ENCODE measurements at places on chromosomes 7 and 10. TPM values are rescaled to one million over a fixed set of nuclear protein-coding genes. Genes with fewer than 3 reads are reported as not detected.
A peak's percentile ranks its signal among the peaks of the same experiment; 100 is the strongest.

The MOGAT3 gene
- polyA plus RNA-seq, result not detected

The DGKB gene
- not detected for polyA plus RNA-seq

The ARHGAP21 gene
- 91.6 TPM for polyA plus RNA-seq

GRCh38 chr10:132977076-132977475 is 34.7 kb upstream of the CFAP46 start:
- DNase-seq, result no peak

DNA sequence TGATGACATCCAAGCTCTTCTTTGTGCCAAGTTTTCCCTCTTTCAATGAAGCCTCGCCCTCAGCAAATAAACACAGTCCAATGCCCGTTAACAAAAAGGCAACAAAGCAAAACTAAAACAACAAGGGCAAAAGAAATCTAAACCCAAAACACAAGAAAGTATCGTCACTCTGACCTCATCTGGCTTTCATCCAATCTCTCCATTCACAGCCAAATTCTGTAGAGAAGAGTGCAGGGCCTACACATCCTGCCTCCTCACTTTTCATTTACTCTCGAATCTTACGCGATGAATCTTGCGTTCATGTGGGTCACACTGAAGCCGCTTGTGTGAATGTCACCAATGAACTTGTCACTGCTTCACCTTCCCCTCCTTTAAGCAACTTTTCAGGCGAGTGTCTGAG is 15.9 kb upstream of the AKR1E2 start:
- no peak for DNase-seq

GRCh38 chr7:70529914-70530585 is 601.9 kb upstream of the GALNT17 start:
- DNase-seq, result no peak

GRCh38 chr10:103276896-103277712 is at the start of gene INA:
TSS of gene INA (plus strand) at chr10:103277138. CDS start at chr10:103277212, 74 bp downstream.
- DNase-seq, result peak; percentile 54

GRCh38 chr7:112985377-112985987 is 101.1 kb downstream of the GPR85 start:
- peak; percentile 60 for DNase-seq
